Activated CD4-positive, CD25-positive, alpha-beta regulatory T cell treated with anti-CD3 and anti-CD28 coated beads, Interleukin-2, amount 50 U/mL, for 16 hours (primary cell): ENCODE measurements at places on chromosomes 11 and 22.

DNA sequence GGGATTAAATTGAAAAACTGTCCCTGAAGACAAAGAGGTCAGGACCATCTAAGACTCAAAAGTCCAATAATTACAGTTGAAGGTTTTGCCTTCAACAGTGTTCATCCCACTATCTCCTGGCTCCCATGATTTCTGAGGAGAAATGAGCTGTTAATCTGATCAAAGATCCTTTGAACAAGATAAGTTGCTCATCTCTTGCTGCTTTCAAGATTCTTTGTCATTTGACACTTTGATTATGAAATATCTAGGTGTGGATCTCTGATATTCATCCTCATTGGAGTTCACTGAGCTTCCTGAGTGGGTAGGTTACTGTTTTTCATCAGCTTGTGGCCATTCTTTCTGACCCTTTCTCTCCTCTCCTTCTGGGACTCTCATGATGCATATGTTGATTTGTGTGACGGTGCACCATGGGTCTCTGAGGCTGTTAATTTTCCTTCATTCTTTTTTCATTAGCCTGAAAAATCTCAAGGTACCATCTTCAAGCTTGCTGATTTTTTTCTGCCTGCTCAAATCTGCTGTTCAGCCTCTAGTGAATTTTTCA, 20.9 kb downstream of the PC start:
- DNase-seq, result no peak

- DNase-seq, result no peak
Observed at GRCh38 chr11:80719292-80719646, 1278.4 kb upstream of the TENM4 start.

DNA sequence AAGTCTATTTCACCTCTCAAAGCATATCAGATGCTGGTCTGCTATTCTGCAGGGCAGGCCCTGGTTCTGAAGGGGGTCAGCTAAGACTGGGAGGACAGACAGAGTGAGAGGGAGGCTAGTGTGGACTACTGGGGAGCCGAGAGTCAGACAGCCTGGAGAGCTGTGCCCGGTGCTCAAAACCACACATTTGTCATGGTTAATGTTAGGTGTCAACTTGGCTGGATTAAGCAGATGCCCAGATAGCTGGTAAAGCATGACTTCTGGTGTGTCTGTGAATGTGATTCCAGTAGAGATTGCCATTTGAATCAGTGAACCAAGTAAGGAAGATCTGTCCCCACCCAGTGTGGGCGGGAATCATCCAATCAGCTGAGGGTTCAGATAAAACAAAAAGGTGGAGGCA, 102.6 kb downstream of the SNX19 start:
- DNase-seq, result no peak

- DNase-seq, result no peak
Observed at GRCh38 chr22:17431179-17431578, 61.9 kb downstream of the CECR2 start.

DNA sequence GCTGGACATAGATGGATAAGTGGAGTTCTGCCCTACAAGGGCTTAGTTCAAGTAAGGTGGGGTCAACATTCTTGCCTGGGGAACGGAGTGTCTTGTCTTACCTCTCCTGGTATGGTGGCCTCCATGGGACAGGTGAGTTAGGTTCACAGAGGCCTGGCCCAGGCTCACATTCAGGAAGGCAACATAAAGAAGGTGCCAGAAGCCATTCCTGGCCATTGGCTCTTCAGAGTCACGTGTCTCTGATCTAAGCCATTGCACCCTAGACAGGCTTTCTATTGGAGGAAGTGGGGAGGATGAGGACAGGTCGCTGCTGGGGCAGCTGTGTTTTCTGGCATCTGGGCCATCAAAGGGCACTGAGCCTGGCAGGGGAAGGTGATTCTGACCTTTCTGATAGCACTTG, 14.8 kb downstream of the LMO2 start:
- DNase-seq, result no peak

DNA sequence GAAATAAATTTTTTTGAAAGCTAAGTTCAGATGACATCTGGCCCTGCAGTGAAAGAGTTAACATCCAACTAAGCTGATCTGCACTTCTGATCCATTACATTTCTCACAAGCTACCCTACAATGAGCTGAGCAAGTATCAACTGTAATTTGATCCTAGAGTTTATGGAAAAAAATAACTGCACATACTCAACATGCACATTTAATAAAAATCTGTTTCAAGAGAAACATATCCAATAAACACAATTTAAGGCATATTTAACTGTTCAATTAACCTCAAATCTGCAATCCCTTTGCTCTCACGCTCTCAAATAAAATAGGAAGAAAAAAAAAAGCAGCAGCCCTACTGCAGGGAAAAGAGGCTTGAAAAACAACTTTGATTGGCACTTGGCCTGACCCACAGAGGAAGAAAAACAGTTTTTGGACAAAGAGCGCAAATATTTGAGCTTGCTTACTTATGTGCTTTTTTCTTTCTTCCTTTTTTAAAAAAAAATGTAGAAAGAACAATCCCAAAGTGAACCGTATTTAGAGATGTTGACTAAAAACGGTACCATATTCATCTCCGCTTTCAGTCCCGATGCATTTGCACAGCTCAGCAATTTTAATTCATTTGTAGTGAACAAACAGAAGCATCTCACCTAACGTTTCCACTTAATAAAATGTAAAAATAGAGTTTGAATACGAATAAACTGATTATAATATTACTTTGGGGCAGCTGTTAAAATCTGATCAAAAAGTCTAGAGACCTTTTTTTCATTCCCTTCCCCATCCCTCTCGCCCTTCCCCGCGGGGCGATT, 1.6 kb downstream of the SESN3 start:
- DNase-seq, result no peak

- DNase-seq, result no peak
Observed at GRCh38 chr22:43147821-43148220, 3.5 kb upstream of the TSPO start.

DNA sequence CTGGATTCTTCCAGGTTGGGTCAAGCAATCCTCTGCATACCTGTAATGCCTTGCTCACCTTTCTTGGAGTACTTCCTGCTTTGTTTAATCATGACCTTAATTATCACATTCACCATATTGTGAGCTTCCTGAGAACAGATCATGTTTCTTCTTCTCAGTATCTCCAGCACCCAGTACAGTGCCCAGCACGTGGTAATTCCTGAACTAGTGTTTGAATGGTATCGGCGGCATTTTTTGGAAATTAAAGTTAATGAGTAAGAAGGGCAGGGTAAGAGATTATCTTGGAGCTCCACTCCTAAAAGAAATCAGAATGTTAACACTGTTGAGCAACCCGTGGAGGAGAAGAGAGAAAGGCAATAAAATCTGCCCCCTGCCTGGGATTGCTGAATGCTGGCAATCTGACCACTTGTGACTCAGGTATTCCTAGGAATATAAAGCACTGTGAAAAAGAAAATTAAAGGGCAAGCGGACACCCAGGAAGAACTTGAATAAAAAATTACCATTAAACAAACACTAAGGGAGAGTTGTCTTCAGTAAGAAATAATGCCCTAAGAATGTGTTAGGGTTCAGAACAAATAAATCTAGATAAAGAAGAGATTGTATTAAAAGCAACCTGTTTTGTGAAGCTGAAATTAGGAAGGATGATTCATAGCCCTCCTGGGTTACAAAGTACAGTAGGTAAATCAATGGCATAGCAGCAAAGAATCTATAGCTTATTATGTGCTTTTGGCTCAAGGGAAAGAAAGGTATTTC, 92.9 kb downstream of the PDHX start:
- DNase-seq, result no peak

GRCh38 chr22:37912171-37912570, 6.1 kb downstream of the MICALL1 start:
- no peak for DNase-seq

DNA sequence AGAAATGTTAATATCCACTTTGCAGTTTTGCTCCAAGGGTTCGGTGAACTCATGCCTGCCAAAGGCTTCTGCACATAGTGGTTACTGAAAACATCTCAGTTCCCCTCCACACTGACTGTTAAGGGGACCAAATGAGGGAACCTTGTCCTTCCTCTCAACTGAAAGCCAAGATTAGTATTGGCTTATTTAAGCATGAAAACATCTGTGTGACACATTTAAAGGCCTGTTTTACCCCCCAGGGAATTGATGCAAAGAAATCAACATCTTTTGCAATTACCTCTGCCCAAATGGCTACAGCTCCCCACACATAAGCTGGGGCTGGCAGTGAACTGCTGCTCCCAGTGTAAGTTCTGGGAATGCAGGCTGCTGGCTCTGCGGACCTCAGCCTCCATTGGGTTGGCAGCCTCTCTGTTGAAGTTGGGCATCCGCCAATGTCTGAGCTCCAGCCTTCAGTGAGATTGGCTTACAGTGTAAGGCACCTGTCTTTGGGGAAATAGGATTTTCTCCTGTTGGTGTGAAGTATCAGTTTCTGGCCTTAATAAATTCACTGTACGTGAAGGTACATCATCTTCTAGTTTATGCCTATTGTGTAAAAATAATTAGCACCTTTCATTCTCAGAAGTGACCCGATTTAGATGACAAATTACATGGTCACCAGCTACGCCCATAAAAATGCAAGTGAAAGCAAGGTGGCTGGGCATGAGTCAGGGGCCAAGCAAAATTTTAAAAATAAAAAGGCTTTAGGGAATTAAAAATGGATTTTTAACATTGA, 213.4 kb upstream of the SYN3 start:
- no peak for DNase-seq

- no peak for DNase-seq
Observed at GRCh38 chr11:40877981-40878380, 581.5 kb downstream of the LRRC4C start.

- DNase-seq, result peak; percentile 51
Observed at GRCh38 chr11:66068154-66068821, 1.8 kb upstream of the PACS1 start.

DNA sequence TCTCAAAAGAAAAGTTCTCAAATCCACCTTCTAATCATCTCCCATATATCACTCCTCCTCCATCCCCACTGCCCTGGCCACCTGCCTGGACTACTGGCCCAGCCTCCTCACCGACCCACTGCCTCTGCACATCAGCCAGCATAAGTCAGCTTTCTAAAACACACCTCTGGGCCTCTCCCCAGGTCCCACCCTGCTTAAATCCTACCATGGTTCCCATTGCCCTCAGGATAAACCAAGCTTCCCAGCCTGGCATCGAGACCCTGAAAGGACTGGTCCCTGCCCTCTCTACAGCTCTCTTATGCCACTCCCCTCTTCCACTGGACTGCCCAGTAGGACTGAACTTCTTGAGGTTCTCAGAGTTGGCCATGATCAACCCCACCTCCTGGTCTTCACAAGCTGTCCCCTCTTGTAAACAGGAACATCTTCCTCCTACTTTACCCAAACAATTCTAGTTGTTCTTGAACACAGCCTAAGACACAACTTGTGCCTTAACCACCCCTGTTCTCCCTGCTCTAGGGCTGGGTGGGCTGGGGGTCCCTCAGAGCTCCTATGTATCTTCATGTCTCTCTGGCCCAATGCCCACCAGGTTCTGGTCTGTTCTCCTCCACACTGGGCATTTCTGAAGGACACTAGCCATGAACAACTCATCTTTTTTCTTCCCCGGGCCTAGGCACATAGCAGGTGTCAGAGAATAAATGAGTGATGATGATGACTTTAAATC, 12.6 kb upstream of the P2RY6 start:
- no peak for DNase-seq

DNA sequence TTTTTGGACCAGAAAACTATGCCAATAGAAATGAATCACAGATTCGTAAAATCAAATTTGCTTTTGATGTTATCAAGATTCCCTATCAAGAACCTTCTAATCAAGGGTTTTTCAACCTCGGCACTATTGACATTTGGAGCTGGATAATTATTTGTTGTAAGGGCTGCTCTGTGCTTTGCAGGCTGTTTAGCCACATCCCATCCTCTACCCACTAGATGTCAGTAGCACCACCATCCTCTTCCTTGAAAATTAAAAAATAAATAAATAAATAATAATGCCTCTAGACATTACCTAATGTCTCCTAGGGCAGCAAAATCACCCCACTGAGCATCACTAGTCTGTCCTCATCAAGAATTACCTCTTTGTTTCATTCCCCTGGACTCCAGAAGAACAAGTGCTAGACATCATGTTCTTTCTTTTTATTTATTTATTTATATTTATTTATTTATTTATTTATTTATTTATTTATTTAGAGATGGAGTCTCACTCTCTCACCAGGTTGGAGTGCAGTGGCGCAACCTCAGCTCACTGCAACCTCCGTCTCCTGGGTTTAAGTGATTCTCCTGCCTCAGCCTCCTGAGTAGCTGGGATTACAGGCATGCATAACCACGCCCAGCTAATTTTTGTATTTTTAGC, 744.7 kb downstream of the KCNA4 start:
- DNase-seq, result no peak

DNA sequence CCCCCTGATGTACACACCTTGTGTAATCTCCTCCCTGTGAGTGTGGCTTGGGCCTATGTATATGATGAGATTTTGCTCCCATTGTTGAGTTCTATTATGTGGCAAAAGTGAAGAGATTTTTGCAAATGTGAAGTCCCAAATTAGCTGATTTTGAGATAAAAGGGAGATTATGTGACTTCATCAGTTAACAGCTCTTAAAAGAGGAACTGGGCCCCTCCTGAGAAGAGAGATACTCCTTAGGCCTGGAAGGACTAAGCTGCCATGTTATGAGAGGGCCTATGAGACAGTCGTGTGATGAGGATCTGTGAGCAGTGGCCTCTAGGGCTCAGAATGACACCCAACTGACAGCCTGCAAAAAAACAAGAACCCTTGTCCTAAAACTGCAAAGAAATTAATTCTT, 93.4 kb downstream of the OR5AK2 start:
- DNase-seq, result no peak

DNA sequence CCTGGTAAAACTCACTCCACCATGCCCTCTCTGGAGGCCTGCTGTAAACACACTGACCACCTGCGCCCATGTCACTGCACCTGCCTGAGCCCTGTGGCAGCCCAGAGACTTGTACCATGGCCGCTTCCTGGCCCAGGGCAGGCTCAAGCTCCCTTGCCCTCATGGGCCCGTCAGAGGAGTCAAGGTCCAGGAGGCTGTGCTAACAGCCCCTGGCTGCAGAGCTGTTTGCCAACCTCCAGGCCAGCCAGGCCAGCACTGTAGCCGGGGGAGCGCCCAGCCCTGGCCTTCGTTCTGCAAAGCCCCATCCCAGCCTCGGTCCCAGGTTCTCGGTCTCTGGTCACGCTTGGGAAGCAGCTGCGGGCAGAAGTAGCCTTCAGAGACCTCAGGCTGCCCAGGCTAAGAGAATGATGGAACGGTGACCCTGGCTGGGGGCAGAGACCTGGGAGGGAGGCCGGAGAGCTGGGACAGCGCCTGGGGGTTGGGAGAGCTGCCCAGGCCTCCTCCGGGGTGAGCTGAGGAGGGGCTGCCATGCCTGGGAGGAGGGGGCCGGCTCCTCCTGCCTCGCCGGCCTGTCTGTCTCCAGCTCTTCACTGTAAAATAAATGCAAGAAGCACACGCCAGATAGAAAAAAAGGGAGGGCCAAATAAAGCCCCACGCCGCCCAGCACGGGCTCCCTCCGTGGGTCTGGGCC, 11.9 kb upstream of the TCF20 start:
- no peak for DNase-seq
